NCI-H226 (cell line): ENCODE measurements at places on chromosomes 3 and 15.
A peak's percentile ranks its signal among the peaks of the same experiment; 100 is the strongest.

DNA sequence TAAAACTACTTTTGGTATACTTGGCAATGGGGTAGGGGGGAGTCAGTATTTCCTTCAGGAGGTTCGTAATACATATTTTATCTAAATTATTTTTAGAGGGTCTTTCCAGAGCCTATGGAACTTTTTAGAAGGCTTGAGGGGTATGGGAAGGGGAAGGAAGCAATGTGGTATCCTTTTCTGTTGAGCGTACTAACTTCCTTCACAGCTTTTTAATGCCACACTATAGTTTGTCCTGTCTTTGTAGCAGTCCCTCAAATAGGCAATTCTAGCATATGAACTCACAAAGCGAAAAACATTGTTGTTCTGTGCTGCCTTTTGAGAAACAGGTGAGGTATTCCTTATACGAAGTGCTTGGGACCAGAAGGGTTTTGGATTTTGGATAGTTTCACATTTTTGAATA lies 22.3 kb upstream of the P2RY13 start:
- DNase-seq, result no peak

- no peak for DNase-seq
These were observed 594.4 kb downstream of the SQOR start for GRCh38 chr15:46229263-46229662.

DNA sequence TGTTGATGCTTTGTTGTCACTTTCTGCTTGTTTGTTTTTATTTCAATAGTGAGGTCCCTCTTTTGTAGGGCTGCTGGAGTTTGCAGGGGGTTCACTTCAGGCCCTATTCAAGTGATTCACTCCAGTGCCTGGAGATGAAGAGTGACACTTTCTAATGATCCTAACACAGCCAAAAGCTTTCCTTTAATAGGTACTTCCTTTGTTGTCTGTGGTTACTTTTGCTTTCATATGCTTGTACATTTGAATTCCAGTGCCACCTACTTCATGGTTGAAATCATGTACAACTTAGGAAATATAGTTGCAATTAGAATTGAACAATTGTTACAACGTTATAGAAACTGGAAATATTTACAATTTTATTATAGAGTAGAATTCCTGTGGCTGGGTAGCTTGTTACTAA lies 466.8 kb upstream of the EPHA3 start:
- DNase-seq, result no peak

DNA sequence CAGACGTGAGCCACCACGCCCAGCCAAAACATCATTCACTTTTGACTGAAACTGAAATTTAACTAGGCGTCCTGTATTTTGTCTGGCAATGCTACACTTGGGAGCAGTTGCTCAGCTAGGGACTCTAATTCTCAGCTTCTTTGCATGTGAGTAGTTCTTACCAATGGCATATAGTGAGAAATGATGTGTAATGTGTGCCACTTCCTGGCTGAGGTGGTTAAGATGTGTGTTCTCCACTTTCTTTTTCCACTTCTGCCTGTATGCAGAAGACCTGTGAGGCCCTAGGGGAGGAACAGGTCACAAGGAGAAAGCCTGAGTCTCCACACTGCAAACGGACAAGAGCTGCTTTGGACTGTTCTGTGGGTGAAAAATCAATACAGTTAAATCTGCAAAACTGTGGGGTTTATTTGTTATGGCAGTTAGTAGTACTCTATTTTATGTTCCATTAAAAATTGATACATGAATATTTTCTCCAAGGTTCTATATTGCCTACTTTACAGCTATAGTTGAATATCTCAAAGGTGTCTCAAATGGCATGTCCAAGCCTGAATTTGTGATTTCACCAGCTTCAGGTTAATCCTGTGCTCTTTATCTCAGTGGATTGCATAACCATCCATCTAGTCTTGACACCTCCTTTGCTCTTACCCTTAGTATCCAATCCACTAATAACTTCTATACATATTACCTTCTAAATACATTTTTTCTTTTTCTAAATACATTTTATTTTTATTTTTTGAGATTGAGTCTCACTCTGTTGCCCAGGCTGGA lies 59.3 kb downstream of the NR1D2 start:
- no peak for DNase-seq

DNA sequence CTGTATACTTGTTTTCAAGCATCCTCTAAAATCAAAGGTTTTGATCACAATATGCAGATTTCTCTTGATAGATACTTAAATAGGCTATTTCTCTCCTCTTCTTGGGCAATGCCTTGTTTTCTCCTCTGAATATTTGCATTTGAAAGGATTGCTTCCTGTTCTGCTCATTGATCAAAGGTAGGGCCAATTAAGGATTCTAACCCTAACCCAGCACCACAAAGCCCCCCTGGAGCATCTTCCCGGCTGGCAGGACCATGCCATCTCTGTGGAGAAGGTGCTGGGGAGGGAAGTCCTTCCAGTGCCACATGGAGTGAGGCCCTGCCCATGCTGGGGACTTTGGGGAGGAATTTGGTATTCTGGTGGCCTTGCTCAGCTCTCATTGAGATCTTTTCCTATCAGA lies 11.3 kb upstream of the NIPA2 start:
- DNase-seq, result no peak

- DNase-seq, result no peak
These were observed 707.7 kb upstream of the NR2F2 start for GRCh38 chr15:95622843-95623242.

- DNase-seq, result no peak
These were observed 64.9 kb downstream of the ATP10A start for GRCh38 chr15:25797936-25798901.

GRCh38 chr15:88571852-88572259 lies 25.4 kb upstream of the DET1 start:
- peak; percentile 45 for DNase-seq

- DNase-seq, result no peak
These were observed 11.6 kb downstream of the SCN5A start for GRCh38 chr3:38637906-38638305.

- DNase-seq, result no peak
These were observed 96.3 kb upstream of the OXTR start for GRCh38 chr3:8865697-8866096.

GRCh38 chr3:94156626-94157025 lies 93.8 kb downstream of the NSUN3 start:
- no peak for DNase-seq

GRCh38 chr15:78390242-78390641 lies 47.8 kb upstream of the IREB2 start:
- DNase-seq, result no peak

DNA sequence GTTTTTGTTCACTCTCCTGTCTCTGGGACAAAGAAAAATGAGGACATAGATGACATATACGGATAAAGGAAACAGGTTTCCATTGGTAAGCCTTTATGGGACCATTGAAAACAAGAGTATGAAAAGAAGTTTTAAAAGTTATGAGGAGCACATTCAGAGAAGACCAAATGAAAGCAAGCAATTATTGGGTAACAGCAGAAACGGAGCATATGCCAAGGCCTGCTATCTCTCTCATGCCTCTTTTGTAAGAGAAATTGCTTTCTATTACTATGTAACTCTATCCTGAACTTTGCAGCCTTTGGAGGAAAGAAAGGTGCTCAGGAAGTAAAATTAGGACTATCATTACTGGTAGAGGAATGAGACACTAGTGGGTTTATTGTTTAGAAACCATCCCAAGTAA lies 14.9 kb upstream of the DPH6 start:
- DNase-seq, result no peak

- no peak for DNase-seq
These were observed 96.2 kb downstream of the IGF1R start for GRCh38 chr15:98744506-98744905.

DNA sequence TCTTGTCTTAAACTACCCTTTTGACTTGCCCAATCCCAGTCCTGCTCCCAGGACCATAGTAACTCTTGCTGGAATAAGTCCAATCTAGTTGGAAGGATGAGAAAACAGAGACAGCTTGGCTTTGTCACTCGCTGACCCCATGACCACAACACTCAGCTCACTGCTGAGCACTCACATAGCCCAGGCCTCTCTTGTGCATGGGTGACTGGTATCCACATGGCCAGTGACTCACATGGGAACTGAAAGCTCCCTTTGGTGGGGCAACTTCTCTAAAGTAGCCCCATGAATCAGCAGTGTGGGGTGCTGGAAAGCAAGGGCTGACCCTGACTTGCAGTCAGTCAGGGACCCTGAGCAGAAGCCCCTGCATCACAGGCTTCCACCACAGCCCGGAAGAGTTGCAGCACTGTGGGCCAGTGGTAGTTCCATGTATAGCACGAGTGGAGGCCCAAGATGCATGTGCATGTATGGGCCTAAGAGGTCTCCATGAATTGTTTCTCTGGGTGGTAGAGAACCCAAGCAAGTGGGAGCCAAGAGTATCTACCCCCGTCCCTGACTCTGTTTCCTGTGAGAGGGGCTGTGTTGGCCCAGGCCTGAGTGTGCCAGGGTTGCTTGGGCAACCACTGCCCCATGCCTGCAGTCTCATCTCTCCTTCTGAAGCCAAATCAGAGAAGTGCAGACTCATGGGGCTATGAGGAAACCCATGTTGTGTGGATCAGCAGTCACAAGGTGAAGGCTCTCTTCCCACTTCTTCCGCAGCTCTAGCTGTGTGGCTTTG lies 62.1 kb upstream of the XCR1 start:
- peak; percentile 39 for DNase-seq

DNA sequence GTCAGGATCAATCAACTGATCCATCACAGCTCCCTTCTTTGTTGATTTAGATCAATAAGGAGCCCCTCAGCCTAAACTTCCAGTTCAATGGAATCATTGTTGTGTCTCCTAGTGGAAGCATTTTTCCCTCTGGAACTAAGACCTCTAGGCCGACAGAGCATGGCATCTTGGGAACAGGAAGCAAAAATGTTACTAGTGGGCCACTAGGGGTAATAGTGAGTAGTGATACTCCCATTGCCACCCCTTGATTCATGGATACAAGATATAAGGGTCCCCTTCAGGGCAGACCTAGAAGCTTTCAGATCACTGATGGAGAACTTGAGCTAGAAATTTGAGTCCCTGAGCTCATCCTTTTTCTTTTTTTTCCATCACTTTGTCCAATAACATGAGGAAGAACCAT lies 40.4 kb upstream of the AZI2 start:
- DNase-seq, result no peak

GRCh38 chr3:30752970-30753369 lies 141.5 kb downstream of the GADL1 start:
- DNase-seq, result peak; percentile 27

- no peak for DNase-seq
These were observed 7.5 kb downstream of the RNF111 start for GRCh38 chr15:58994906-58995453.

DNA sequence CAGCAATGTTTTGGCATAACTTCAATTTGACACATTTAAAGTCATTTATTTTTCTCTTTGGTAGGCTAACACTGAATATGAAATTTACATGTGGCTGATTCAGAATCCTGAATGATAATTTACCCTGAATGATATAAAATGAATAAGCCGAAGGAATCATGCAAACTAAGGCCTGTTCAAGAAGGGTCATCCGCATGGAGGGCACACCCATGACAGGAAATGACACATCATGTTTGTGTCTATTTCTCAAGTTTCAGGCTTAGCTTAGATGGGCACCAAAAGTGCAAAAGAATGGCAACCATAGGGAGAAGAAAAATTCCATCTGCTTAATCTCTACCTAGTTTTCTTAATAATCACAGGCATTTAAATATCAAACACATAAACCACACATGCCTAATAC lies 141.5 kb downstream of the DUT start:
- DNase-seq, result peak; percentile 35
